Stimulated activated CD4-positive, alpha-beta T cell treated with anti-CD3 and anti-CD28 coated beads, Interleukin-4, amount 100 ng/mL, for 48 hours (primary cell): ENCODE measurements at places on chromosomes 1 and 21.

GRCh38 chr1:86502721-86503405, 34.1 kb downstream of the CLCA1 start:
- DNase-seq: no peak

- no peak for DNase-seq
Observed at GRCh38 chr1:165073185-165074007, 283.1 kb downstream of the LMX1A start.

- DNase-seq: no peak
Observed at GRCh38 chr1:55147524-55147923, 67.6 kb downstream of the USP24 start.

GRCh38 chr1:71438626-71439025, 357.8 kb upstream of the ZRANB2 start:
- DNase-seq: no peak

- no peak for DNase-seq
Observed at GRCh38 chr1:14880456-14881316, 272.9 kb upstream of the TMEM51 start.

GRCh38 chr1:171127501-171127900, 36.8 kb downstream of the FMO3 start:
- DNase-seq: no peak

DNA sequence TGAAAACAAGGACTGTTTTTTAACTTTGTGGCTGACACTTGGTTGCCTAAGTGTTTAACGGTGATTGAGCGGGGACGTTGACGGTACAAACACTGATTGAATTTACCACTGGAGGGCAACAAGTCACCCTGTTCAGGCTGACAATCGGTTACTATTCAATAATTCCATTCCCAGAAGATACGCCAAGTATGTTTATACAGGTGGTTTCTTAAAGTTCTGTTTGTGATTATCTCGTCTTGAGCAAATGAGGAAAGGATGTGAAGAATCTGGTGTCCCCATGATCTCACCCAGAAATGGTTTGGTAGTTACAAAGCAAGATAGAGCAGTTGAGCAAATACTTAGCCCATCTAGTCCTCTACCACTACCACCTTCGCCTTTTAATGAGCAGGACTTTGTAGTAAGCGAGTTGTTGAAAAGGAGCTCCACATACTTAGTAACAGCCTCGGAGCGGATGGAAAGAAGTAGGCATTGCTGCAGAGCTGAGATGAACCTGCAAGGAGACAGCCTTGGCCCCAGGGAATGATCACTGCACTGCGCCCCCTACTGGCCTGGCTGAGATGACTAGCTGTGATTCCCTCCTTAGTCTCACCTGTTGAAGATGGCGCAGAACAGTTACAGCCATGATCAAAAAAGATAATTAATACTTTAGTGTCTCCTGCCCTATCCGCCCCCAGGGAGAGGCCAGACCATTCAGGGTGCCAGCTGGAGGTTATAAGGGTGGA, 36.3 kb downstream of the IFNAR1 start:
- peak; percentile 85 for DNase-seq

GRCh38 chr1:1862905-1863547, 27.9 kb downstream of the GNB1 start:
- DNase-seq: no peak

DNA sequence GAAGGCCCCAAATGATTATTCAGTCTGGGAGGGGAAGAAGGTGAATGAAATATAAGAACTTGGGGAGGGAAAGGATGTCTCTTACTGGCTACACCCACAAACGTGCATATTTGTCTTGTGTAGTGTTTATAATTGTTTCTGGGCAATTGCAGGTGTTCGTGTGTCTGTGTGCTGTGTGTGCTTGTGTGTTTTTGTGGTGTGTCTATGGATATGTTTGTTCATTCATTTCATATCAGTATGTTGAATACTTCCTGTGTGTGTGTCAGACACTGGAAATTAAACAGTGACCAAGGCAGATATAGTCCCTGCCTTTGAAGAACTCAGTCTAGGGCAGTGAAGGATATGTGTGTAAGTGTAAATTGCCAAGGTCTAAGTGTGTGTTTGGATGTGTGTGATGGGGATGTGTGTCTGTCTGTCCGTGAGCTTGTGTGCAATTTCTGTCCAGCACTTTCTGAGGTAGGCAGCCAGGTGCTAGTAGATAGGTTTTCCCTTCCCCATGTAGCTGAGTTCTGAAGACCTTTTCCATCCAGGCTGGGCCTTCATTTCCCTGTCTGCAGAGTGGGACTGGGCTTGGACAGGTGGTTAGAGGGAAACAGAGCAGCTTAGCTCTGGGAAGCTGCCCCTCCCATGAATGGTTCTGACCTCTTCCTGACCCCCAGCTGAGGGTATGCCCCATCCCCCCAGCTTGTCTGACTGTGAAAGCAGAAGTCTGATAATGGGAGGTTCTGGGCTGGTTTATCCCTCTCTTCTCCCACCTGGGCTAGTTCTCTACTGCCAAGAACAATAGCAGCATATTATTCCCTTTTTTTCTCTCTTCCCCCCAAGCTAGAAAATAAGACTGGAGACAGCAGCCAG, 3.8 kb downstream of the AGO1 start:
- no peak for DNase-seq

- DNase-seq: no peak
Observed at GRCh38 chr1:172895761-172896160, 155.0 kb downstream of the TNFSF18 start.

DNA sequence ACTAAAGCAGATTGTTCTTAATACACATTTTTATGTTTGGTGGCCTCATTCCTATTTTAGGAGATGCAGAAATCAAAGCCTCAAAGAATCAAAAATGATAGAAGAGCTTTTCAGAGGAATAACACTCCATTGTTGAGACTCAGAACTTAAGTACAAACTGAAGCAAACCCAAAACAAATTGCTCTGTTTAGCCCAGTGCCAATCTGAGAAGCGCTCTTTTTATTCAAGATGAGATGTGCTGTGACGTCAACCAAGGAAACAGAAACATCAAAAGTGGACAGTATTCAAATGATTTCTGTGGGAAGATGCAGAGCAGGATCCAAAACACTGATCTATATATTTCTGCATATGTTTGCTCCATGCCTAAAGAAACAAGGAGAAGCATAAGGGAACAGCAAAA, 18.0 kb downstream of the COLGALT2 start:
- no peak for DNase-seq

- no peak for DNase-seq
Observed at GRCh38 chr1:174818014-174818616, 181.6 kb upstream of the CACYBP start.

GRCh38 chr1:54053745-54054437, 483 bp downstream of the TCEANC2 start:
- no peak for DNase-seq

- DNase-seq: no peak
Observed at GRCh38 chr1:170204121-170204520, 58.4 kb downstream of the NTMT2 start.

GRCh38 chr1:11891433-11892186, 32.9 kb upstream of the NPPB start:
- no peak for DNase-seq
